Sigmoid colon (tissue), 7 donors: ENCODE measurements at places on chromosomes 11 and 22.

GRCh38 chr22:19970479-19971275, 29.1 kb upstream of the TXNRD2 start:
- peak; percentile 83 for DNase-seq

GRCh38 chr11:34356913-34357700, 703 bp downstream of the ABTB2 start:
- peak; percentile 83 for DNase-seq

DNA sequence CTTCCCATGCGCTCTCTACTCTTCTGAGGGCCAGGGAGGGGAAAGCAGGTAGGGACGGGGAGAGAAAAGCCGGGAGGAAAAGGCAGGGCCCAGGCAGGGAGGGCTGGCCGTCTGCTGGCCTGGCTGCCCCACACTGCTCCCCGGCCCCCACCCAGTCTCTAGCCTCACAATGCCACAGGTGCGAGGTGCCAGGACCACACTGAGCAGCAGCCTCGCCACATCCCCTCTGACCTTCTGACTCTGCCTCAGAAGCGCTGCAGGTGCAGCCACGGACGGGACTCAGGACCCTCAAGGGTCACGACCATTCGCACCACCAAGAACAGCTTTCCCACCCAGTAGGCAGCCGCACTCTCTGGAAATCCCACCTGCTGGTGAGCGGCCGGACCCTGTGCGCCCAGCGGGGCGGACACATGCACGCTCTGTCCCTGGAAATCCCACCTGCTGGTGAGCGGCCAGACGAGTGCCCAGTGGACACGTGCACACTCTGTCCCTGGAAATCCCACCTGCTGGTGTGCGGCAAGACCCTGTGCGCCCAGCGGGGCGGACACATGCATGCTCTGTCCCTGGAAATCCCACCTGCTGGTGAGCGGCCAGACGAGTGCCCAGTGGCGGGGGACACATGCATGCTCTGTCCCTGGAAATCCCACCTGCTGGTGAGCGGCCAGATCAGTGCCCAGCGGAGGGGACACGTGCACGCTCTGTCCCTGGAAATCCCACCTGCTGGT, 20.1 kb downstream of the TOLLIP start:
- DNase-seq: no peak

DNA sequence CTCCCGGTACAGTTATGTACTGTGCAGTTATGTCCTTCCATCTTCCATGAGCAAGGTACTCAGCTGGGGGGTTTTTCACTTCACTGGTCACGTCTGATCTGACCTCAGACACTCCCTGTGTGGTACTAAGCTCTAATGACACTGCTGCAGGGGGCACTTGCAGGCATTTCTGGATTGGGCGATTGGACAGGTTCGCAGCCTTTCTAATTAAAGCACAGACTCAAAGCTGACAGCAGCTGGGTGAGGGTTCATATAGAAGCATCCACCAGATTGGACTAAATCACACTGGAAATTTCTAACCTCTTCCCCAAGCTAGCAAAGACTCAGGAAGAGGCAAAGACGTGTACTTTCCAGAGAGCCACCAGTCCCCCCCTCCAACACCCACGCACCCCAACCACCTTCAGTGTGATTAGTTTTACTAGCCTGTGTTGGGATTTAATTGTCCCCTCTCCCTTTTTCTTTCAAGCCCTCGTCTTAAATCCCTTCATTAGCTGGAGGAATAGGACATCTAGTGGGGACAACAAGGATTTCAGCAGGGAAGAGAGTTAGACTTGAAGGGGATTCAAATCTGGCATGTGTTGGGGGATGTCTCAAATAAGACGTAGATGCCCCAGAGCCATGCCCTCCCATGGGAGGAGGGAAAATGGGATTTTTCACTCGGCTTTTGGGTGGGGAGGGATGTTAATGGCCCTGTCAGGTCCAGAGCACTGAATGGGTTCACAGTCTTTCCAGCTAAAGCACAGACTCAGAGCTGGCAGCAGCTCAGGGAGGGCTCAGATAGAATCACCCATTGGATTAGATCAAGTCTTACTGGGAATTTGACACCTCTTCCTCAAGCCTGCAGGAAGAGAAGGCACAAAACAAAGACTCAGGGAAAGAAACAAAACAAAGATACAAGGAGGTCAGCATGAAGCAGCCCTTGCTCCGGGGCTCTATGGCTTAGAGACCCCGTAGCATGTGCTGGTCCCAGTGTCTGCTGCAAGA, 10.9 kb downstream of the INS start:
- no peak for DNase-seq

DNA sequence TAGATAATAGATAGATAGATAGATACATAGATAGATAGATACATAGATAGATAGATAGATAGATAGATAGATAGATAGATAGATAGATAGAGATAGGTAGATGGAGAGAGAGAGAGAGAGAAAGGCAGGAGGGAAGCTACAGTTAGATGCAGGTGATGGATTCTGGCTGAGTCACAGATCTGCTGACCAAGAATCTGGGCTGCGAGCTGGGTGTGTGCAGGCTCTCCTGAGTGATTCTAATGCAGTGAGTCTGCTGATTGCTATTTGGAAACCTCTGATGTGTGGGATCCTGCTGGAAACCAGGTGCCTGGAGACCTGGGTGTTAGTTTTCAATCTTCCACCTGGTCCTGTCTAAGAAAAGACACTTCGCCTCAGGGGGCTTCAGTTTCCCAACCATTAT, 1441.8 kb downstream of the TBC1D22A start:
- DNase-seq: no peak

DNA sequence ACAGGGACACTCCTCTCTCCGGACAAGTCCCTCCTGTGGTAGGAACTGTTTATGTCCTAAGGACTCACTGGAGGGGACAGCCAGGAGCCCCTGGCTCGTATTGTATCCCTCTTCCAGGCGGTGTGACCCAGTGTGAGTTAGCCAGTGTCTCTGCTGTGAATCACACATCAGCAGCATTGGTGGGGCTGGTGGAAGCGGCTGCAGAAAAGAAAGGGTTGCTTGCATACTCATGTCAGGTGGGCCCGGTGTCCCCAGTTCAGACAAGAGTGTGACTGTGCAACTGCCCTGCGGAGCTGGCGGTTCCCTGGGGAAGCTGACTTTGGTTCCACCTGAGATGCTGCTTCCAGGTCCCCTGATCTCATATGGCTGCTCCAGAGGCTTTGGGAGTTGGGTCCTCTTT, 99.4 kb downstream of the ZBTB16 start:
- peak; percentile 77 for DNase-seq

DNA sequence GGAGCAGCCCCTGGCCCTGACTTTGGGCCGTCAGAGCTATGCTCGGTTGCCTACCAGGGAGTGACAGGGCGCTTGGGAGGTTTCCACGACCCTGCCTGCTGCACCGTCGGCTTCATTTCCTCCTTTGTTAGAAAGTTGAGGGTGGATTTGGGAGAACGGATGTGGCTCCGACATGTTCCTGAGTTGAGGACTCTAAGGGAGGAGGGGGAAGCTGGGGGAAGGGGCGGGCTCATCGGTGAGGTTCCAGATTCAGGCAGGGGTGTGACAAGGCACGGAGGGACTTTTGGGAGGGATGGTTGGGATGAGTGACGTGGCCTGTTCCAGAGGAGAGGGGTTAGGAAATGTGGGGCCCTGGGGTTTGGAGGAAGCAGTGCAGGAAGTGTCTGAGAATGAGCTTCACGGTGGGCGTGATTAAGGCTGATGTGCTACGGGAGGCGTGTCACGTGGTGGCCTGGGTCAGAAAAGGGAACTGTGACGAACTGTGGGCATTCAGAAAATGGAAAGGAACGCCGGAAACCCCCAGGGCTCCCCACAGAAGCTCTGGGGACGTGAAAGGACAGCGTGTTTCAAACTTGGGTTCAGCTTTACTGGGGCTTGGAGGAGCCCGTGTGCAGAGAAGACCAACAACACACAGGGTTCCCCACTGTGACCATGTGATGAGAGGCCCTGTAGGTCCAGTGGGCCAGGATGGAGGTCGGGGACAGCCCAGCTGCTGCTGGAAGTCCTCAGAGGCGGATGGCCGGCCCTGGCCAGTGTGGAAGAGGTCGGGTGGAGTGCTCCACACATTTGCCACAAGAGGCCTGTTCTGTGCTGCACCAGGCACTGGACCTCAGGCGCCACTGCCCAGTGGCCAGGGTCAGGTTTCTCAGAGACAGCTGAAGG, 2.8 kb downstream of the PARVB start:
- peak; percentile 85 for DNase-seq

- DNase-seq: peak; percentile 19
Measured at GRCh38 chr11:73999581-74000306, 9.1 kb downstream of the UCP3 start.

GRCh38 chr22:47465809-47466208, 703.4 kb downstream of the TBC1D22A start:
- DNase-seq: no peak

DNA sequence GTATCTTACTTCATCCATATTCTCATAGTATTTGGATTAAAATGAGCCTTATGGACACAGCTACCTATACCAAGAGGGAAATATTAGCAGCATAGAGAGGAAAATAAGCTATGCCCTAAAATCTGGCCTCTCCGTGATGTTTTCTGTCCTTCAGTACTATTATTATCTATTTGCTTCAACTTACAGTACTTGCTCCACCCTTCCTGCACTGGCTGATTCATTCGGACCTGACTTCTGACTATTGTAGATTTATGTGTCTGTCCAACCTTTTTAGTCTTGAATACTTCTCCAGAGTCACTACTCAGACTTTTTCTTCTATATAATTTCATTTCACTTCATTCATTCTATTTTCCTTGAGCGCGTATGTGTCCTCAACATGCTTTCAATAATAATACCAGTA, 45.1 kb upstream of the SESN3 start:
- DNase-seq: no peak

DNA sequence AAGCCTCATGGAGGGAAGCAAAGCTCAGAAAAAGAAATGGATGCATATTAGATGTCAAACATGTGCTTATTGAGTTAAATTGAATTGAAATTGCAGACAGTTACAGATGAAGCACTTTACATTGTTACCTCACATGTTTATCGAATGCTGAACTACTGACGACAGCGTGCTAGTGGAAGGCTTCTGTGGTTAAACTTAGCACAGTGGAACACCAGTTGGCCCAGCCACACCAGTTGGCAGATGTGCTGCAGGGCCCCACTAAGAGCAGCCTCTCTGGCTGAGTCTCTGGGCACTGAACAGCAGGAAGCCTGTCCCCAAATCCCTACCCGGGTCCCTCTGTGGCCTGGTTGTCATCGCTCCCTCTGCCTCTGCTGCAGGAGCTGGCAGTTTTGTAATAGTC, 242.1 kb downstream of the NTM start:
- no peak for DNase-seq

- DNase-seq: no peak
Measured at GRCh38 chr11:35683728-35684339, 21.3 kb downstream of the TRIM44 start.

- no peak for DNase-seq
Measured at GRCh38 chr11:9516113-9516512, 55.3 kb downstream of the ZNF143 start.

DNA sequence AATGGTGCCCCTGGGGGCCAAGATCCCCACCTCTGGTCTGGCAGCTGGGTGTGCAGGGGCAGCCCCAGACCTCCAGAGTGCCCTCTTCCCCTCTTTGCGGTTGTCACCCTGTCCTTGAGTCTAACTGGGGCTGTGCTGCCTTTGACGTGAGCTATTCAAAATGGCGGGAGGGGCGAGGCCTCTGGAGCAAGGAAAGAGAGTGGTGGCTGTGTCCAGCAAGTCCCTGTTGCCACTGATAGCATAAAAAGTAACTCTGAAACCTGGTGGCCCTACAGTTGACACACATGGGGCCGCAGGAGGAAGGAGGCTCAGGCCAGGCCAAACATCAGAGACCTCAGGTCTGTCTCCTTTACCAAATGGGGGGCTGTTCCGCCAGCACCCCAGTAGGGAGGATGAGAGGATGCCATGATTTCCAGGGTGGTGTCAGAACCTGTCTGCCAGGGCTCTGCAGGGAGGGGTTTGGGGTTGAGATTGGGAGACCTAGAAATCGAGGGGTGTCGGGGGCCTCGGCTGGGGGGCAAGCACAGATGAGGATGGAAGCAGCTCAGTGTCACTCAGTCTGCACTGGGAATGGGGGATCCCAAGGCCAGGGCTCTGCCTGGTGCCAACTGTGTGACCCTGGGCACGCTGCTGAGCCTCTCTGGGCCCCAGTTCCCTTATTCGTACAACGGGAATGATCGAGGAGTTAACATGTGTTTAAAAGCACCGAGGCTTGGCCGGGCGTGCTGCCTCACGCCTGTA, 49.2 kb upstream of the KCNQ1OT1 start:
- DNase-seq: peak; percentile 41

DNA sequence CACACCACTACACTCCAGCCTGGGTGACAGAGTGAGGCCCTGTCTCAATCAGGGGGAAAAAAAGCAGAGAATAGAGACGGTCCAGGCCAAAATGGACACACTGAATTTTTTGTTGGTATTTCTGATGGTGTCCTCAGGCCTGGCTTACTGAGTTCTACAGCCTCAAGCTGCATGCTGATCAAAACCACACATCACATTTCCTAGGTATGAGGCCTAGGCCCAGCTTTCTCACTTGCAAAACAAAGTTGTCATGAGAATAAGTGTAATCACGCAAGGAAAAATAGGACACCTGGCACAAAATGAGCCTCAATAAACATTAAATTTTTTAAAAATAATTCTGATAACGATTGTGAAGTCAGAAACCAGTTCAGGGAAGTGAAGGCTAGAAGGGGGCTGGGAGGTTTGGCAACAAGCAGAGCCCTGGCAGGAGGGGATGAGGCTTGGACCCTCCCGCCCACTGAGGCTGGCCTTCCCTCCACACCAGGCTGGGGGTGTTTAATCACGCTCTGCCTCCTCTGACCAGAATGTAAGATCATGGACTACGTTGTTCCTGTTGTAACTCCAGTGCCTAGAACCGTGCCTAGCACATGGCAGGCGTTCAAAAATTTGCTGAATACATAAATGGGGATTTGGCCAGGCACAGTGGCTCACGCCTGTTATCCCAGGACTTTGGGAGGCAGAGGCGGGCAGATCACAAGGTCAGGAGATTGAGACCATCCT, 18.1 kb downstream of the PACSIN2 start:
- peak; percentile 73 for DNase-seq

- peak; percentile 83 for DNase-seq
Measured at GRCh38 chr11:44621140-44621681, 55.7 kb downstream of the CD82 start.

DNA sequence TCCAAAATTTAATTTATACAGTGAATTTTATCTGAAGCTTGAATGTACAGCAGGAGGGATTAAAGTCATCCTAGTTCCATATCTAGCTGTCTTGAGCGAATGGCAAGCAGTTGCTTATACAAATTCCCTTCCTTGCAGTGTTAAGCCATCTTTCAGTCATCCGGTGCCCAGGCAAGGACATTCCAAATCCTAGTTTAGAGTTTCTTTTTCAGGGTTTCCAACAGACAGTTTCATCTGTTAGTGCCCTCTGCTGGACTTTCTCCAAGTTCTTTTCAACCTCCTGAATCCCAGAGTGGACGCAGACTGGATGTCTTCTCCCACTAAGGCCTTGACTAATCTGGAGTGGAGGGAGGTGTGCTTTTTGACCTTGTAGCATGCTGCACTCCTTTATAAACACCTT, 45.4 kb downstream of the GRAMD1B start:
- peak; percentile 18 for DNase-seq

- DNase-seq: no peak
Measured at GRCh38 chr11:42013656-42014201, 554.3 kb upstream of the LRRC4C start.

GRCh38 chr11:61356706-61357105, 5.0 kb downstream of the CYB561A3 start:
- DNase-seq: no peak

GRCh38 chr22:49094151-49094550, 733.5 kb downstream of the BRD1 start:
- no peak for DNase-seq
